ENCODE measurements at places on chromosomes 6 and 20.

DNA sequence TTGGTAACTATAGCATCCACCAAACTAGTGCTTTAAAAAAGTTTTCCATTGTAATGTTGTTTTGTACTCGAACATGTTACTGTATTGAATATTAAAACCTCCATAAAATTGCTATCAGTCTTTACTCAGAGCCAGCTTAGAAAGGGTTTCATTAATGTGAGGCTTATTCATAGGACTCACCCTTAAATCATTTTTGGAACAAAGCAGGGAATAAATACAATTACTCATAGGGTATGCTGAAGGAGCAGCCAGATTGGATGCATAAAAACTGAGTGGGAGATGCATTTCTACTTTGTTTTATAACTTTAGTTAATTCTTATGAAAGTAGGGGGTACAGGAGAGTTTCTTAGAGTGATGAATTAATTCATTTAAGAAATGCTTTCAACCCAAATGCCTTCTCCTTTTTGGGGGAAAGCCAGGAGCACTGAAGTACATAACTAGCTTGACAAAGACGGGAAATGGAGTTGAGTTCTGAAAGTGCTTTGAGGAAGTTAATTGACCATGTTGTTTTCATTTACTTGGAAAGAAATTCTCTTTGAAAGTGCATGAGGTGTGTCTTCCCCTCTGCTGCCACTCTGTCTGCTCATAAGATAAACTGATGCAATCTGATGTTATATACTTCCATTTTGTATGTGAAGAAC is 90.3 kb downstream of the RNF144B start:
- no peak for DNase-seq

DNA sequence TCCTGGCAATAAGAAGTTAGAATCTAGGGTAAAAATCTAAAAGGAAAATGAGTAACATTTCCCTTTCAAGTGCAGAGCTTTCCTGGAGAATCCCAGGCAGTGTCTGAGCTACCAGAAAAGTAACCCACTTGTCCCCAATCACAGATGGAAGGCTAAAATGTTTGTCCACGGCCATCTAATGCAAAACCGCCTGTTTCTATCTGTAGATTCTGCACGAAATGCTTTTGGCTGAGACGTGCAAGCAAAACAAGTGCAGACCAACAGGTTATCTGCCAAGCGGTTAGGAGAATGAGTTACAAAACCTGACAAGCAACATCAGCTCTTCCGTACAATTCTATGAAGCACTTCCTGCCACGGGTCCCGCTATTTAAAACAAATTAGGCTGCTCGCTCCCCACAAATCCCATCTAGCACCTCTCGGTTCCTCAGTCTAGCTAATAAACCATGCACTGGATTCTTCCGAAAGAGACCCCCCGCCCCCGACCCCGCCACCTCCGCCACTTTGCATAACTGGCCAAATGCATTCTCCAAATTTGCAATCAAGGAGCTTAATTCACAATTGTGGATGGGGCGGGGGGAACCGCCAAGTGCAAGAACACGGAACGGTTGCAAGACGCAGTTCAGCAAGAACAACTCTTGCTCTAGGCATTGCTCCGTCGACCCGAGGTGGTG is 1.4 kb downstream of the ELOVL5 start:
- peak; percentile 52 for DNase-seq

DNA sequence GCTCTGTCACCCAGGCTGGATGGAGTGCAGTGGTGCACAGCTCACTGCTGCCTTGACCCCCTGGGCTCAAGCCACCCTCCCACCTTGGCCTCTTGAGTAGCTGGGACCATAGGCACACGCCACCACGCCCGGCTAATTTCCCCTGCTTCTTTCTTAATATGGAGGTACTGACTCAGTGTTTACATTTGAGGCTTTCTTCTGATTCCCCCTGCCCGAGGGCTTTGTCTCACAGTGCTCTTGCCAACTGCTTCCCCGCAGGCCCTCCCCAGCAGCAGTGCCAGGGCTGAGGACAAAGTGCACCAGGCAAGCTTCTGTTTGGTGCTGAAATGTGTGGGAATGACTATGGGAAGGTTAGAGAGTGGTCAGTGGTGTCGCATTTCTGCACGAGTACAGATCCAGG is 34.8 kb downstream of the NR2E1 start:
- no peak for DNase-seq

DNA sequence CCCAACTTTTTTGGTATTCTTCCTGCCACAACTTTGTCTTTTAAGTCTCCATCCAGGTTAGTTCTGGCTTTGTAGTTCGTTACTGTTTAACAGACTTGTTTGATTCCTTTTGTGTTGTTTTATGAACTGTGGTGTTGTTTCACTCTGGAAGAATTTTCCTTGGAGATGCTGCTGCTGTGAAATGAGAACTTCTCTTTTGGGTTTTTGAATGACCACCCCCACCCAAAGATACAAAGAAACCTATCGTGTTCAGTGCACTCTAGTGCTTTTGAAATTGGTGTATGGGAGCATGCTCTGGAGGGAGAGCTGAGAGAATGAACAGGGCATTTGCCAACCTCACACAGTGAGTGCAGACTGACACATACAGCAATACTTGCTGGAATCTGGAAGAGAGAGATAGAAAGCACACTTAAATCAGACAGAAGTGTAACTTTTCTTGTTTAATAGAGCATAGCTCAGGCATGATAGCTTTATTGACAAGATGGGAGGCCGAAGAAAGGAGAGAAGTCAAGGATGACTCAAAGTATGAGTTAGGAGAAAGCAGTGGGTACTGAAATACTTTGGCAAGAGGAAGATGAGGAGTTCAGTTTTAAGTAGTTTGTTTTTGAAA is 293.1 kb downstream of the SOX4 start:
- no peak for DNase-seq

DNA sequence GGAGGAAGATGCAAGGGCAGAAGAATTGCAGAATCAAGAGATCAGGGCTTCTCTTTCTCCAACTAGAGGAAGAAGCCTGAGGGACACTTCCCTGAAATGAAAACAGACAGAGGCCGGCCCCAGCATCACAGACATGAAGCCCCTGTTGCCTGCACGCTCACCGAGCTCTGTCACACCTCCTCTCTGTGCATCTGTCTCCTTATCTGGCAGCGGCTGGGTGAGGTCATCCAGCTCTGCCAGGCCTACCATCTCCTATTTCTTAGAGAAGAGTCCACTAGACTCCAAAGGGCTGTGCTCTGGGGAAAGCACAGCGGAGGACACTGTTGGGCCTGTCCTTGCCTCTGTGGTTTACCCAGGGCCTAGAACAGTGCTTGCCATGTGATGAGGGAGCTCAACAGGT is 71.9 kb upstream of the MLN start:
- DNase-seq, result no peak

DNA sequence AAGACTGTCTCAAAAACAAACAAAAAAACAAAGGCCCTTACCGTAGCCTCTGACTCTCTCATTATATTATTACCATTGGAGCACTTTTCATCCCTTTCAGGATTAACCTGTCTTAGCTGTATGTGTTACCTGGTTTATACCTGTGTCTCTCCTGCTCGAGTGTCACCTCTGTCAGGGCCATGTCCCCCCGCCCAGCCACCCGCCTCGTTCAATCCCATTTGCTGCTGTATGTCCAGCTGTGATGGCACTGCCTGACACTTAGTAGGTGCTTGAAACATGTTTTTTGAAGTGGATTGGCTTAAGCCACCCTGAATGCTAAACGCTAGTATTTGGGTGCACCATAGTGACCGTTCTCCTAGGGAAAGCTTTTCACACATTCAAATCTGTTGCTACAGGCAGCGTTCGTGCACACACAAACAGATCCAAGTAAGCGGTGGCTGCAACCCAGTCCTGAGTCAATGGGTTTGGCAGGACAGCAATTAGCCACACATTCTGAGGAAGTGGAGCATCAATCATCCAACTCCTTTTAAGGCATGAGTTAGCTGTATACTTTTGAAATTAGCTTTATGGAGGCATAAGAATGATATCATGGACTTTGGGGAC is 98.9 kb upstream of the ZNF217 start:
- DNase-seq, result no peak

- no peak for DNase-seq
Measured at GRCh38 chr6:110537208-110538123, 61.1 kb upstream of the SLC22A16 start.

GRCh38 chr20:45892828-45893500 is 1.8 kb downstream of the CTSA start:
- no peak for DNase-seq

- DNase-seq, result no peak
Measured at GRCh38 chr20:53210931-53211330, 238.8 kb downstream of the TSHZ2 start.

DNA sequence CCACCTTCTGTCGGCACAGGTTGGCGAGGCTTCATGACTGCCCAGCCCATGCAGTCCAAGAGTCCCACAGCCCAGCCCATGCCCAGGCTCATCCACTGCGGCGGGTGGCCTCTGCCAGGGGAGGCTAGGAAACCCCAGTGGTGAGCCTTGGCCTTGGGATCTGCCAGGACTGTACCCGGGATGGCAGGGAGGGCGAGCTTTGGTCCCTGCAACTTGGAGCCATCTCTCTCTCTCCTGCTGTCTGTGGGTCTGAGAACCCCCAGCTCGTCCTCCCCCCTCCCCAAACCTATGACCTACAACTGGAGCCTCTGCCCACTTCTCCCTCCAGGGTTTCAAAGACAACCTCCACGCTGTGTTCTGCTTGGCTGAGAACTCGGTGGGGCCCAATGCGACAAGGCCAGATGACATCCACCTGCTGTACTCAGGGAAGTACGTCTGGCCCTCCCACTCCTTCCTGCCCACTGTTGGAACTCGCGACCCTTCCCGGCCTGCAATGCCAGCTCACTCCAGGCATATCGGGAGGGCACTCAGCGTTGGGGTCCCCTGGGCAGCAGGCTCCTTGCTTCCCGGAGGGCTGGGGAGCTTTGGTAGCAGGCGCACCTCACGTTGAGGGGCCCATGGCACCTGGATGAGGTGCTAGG is 19.7 kb downstream of the NPEPL1 start:
- DNase-seq, result no peak

GRCh38 chr6:131819572-131820124 is 11.8 kb downstream of the ENPP1 start:
- no peak for DNase-seq

- no peak for DNase-seq
Measured at GRCh38 chr20:4944518-4945313, 56.6 kb downstream of the SLC23A2 start.

GRCh38 chr6:75098709-75099108 is 107.1 kb downstream of the COL12A1 start:
- no peak for DNase-seq

- DNase-seq, result no peak
Measured at GRCh38 chr20:51492167-51493092, 50.1 kb downstream of the NFATC2 start.

DNA sequence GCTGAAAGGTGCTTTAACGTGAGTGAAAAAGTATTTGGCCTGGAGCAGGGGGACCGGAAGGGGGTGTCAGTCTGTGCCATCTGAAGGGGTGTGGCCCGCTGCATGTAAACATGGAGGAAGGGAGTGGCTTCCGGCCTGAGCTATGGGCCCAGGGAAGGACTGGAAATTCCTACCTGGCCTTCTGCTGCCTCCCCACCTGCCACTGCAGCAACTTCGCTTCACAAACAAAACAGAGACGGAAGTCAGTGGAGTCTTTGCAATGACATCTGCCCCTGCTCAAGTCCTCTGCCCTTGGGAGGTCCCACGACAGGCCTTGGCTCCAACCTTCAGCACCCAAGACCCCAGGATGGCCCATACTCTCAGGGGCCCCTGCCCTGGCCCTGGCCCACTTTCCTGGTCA is 28.1 kb upstream of the FOXP4 start:
- DNase-seq, result no peak

DNA sequence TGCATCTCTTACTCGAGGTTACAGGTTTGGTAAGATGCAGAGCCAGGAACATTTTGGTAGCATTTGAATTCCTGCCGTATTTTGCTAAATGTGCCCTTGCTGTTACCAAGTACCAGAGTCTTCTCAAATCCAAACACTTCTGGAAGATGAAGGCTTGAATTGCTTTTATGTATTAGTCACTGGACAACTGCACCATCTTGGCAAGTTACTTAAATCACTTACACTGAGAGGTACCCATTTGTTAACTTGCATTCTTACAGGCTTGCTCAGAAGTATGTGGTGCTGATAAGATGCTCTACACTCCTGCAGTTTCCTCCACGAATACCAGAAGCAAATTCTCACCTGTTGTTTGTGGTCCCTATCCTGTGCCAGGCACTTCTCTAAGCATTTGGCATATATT is 12.7 kb downstream of the IL22RA2 start:
- no peak for DNase-seq

GRCh38 chr6:35050757-35051330 is 90.3 kb downstream of the TCP11 start:
- DNase-seq, result no peak

- DNase-seq, result no peak
Measured at GRCh38 chr20:59075934-59076508, 33.4 kb upstream of the PRELID3B start.

GRCh38 chr6:162408826-162409535 is 318.6 kb downstream of the PRKN start:
- no peak for DNase-seq

Data from central memory CD4-positive, alpha-beta T cell (primary cell).